ENCODE measurements at places on chromosomes 3 and 15.

- DNase-seq, result peak; percentile 72
These were observed 1.0 kb downstream of the C15orf61 start for GRCh38 chr15:67521783-67522568.

DNA sequence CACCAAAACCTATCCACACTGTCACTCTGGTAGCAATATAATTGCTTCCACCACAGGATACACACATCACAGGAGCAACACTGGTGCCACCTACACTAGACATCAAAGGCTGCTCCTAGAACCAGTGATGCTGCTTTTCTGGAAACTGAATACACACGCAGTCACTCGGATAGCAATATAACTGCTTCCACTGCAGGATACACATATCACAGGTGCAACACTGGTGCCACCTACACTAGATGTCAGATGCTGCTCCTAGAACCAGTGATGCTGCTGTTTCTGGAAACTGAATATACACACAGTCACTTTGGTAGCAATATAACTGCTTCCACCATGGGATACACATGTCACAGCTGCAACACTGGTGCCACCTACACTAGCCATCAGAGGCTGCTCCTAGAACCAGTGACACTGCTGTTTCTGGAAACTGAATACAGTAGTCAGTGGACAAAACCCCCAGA lies 6.9 kb upstream of the TNFSF10 start:
- DNase-seq, result no peak

GRCh38 chr3:10973046-10973595 lies 19.4 kb upstream of the SLC6A1 start:
- no peak for DNase-seq

DNA sequence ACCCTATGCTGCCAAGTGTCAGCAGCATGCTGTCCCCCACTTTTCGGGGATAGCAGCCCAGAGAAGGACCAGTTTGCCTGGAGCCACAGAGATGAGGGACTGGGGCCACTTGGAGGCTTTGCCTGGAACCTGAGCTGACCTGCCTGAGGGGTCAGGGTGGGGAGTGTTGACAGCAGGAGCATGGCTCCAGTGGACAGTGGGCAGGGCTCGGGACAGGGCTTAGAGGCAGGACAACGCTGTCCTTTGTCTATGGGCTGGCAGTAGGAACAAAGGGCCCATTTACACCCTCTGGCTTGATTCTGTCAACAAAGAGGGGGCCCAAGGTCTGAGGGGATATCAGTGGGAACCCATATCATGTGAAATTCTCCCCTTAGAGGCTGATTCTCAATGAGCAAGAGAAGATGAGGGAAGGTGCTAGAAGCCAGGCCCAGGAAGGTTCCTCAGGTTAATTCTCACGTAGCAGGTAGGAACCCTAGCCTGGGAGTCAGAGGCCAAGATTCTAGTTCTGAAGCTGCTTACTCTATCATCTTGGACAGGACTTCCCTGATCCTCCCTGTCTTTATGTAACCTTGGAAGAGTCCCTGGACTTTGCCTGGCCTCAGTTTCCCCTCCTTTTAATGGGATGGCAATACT lies 29.7 kb upstream of the HHATL start:
- DNase-seq, result no peak

- no peak for DNase-seq
These were observed 61.7 kb upstream of the KCNMB2 start for GRCh38 chr3:178474526-178474925.

GRCh38 chr15:88497109-88497765 lies 29.7 kb downstream of the MRPS11 start:
- DNase-seq, result no peak

DNA sequence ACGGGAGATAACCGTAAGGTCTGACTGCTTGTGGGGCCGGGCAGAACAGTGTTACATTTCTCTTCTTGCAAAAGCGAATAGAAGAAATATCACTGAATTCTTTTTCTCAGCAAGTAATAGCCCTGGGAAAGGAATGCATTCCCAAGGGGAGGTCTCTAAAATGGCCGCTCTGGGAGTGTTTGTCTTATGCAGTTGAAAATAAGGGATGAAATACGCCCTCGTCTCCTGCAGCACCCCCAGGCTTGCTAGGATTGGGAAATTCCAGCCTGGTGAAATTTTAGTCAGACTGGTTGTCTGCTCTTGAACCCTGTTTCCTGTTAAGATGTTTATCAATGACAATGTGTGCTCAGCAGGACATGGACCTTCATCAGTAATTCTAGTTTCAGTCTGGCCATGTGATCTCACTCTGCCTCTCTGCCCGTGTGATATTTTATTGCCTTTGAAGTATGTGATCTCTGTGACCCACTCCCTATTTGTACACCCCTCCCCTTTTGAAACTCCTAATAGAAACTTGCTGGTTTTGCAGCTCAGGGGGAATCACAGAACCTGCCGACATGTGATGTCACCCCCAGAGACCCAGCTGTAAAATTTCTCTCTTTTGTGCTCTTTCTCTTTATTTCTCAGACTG lies 715.6 kb downstream of the ROBO1 start:
- DNase-seq, result no peak

GRCh38 chr15:37007301-37007700 lies 93.0 kb downstream of the MEIS2 start:
- DNase-seq, result no peak

- peak; percentile 91 for DNase-seq
These were observed 14.4 kb downstream of the ATP13A3 start for GRCh38 chr3:194472290-194472920.

DNA sequence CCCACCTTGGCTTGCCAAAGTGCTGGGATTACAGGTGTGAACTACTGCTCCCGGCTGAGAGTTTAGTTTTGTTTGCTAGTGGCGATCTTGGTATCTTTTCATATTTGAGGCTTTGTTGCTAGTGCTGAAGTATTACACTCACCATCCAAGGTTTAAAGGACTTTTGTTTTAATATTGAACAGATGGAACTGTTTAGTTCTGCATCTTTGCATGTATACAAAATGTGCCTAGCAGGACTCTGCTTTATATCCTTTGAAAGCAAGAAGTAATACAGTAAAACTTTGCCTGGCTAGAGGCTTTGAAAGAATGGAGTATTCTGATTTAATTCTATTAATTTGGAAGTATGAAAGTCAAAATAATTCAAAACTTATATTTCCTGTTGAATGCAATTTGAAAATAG lies 77.8 kb upstream of the CHRNB4 start:
- DNase-seq, result peak; percentile 65

GRCh38 chr3:144643771-144644198 lies 672.2 kb downstream of the DIPK2A start:
- peak; percentile 4 for DNase-seq

GRCh38 chr3:64345371-64345770 lies 120.1 kb upstream of the PRICKLE2 start:
- DNase-seq, result peak; percentile 91

GRCh38 chr15:63332367-63333124 lies 49.1 kb downstream of the CA12 start:
- DNase-seq, result peak; percentile 84

DNA sequence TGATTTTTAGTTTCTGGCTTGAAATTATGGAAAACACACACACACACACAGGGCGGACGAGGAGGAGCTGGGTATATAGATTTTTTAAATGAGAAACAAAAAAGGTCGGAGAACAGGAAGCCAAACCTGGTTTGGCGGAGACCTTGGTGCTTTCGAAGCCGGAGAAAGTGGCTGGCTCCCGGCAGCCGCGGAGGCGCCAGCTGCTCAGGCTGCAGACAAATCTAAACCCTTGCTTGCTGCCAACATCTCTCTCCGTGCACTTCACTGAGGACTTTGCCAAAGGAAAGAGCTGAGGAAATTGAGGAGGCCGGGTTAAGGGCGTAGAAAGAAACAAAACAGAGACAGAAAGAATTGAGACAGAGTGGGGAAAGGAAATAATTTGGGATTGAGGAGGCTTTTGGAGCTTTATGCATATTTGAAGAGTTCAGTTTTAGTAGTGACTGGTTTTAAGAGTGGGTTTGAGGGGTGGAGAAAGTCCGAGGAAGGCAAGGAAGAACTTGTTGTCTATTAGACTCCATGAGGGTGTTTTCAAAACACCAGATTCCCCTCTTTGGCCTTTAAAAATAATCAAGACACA lies 2.2 kb downstream of the ZIC1 start:
- DNase-seq, result peak; percentile 23

DNA sequence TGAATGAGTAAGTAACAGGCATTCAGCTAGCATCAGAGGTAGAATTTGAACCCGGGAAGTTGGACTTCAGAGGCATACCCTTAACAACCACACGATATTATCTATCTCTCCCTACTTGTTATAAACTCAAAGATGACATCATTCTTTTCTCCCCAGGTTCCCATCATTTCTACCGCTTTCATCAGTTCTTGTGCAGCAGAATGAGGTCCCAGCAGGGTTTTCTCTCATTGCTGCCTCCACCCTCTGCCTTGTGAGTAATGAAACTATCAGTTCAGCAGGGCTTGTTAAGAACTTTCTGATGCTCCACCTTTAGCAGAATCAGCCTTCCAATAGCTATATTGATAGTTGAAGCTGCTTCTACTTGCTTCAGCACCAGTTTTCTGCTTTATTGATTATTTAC lies 487.5 kb upstream of the KCNMB2 start:
- no peak for DNase-seq

DNA sequence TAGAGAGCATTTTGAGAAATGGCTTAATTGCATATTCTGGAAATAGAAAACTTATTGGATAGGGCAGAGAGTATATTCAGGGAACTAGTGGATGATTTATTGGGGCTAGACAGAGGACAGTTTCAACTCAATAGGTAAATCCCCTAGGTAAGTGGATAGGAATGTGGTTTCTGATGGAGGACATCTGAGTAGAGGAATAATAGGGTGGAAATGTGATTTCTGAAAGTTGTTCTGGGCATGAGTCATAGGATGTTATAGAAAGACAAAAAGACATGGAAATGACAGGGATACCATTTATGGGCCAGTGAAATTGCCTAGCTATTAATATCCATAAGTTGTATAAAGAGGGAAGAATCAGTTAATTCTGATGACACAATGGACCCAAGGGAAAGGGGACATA lies 563.3 kb upstream of the GOLIM4 start:
- DNase-seq, result no peak

GRCh38 chr15:101390462-101390861 lies 95.4 kb upstream of the SNRPA1 start:
- no peak for DNase-seq

DNA sequence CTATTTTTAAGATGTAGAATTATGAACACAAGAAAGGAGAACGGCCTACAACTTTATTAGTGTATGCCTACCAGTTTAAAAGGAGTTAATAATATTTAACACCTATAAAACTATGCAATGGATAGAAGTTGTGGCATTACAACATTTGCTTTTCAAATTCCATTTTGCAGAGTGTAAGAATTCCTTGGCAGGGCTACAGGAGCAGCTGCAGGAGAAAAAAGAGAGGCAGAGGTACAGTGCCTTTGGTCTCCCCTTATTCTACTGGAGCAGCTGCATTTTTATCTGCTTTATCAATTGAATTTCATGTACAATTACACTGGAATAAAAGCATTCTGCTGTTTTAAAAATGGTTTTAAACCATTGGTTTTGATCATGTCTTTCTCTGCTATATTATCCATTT lies 145.7 kb upstream of the KCNH8 start:
- no peak for DNase-seq

- DNase-seq, result no peak
These were observed 44.4 kb upstream of the PSMD6 start for GRCh38 chr3:64067506-64068346.

DNA sequence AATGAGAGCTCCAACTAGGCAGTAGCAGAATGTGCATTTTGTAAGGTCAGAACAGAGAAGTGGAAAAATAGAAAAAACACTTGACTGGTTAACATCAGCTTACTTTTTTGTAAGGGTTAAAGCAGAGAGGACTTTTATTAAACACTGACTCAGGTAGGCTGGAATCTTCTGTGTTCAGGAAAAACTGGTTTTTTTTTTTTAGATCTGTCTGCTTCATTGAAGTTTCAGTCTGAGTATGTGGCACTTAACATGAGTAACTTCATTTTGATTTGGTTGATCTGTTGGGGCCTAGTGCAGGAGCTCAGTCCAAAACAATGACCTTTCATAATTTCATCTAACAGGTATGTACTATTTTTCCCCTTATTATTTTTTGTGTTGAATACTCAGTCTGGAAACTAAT lies 141.1 kb downstream of the DOCK3 start:
- DNase-seq, result no peak

- DNase-seq, result no peak
These were observed 22.0 kb upstream of the PGPEP1L start for GRCh38 chr15:99029341-99030144.

DNA sequence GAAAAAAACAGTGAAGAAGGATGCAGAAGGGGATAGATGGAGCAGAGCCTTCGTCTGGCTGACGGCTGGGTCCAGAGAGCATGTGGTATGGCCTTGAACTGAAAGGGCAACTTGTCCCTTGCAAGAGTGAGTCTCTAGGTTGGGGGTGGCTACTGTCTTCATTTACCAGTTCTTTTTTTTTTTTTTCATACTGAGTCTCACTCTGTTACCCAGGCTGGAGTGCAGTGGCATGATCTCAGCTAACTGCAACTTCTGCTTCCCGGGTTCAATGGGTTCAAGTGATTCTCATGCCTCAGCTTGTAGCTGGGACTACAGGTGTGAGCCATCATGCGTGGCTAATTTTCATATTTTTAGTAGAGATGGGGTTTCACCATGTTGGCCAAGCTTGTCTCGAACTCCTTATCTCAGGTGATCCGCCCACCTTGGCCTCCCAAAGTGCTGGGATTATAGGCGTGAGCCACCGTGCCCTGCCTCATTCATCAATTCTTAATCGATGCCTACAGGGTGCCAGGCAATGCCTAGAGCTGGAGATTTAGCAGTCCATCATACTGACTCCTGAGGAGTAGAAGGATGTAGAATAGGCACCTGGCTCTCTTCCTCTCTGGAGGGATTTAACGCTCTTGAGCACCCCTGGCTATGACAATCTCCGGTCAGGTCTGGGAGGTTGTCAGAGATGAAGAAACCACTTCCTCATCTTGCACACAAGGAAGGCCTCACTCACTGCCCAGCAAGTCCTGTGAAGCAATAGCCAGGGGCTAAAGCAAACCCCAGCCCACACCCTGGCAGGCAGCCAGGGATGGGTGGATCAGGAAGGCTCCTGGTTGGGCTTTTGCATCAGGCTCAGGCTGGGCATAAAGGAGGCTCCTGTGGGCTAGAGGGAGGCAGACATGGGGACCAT lies at the start of gene CAMP:
Gene CAMP, plus strand, starts transcription at position 880 of the 898 bp plus-strand sequence. Its CDS starts 17 bp downstream, at position 897.
- DNase-seq, result peak; percentile 78

DNA sequence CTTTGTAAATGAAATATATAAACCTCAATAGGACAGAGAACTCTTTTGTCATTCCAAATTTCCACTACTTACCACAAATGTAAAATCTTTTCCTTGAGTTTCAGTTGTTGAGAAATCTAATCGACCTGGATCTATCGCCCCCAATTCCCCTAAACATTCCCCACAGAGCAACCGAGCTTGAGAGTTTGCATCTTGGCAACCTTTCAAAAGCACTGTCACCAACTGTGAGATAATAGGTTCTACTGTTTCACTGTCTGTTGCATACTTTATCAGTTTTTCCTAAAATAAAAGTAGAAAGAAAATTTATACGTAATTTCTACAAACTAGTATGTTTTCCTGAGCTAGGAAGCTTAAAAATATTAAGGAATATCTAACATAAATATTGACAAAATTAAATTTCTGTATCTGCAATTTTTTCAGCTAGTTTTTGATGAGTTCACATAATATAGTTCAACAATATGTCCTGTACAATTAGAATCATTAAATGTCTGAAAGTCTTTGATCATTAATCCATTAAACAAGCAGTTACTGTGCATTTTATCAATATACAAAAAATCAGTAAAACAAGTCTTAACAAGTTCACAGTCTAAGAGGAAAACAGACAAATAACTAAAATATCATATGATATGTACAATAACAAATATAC lies 54.5 kb downstream of the ATR start:
- DNase-seq, result no peak

Data from adipocyte (in vitro differentiated cells).